Stimulated activated CD4-positive, alpha-beta T cell treated with anti-CD3 and anti-CD28 coated beads, Interleukin-15, amount 100 ng/mL, for 1 hour (primary cell): ENCODE measurements at places on chromosomes 2 and 18.

DNA sequence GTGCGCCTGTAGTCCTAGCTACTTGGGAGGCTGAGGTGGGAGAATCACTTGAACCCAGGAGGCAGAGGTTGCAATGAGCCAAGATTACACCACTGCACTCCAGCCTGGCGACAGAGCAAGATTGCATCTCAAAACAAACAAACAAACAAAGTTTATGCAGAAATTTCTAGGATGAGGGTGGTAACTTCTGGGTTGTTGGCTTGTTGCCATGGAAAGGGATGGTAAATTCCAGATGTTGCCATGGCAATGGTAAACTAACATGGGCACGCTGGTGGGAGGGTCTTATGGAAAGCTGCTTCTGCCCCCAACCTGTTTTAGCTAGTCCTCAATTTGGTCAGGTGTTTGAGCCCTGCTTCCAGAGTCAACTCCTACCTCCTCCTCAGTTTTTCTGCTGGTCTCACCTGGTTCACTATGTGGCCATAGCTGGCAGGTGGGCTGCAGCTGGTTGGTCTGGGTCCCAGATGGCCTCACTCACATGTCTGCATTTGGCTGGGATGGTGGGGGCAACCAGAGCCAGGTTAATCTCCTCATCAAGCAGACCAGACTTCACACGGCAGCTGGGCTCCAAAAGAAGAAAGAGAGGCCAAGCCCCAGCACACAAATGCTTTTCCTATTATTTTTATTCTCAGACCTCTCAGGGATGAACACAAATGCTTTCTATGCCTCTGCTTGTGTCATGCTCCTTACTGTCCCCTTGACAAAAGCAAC is 26.6 kb upstream of the TEX44 start:
- no peak for DNase-seq

DNA sequence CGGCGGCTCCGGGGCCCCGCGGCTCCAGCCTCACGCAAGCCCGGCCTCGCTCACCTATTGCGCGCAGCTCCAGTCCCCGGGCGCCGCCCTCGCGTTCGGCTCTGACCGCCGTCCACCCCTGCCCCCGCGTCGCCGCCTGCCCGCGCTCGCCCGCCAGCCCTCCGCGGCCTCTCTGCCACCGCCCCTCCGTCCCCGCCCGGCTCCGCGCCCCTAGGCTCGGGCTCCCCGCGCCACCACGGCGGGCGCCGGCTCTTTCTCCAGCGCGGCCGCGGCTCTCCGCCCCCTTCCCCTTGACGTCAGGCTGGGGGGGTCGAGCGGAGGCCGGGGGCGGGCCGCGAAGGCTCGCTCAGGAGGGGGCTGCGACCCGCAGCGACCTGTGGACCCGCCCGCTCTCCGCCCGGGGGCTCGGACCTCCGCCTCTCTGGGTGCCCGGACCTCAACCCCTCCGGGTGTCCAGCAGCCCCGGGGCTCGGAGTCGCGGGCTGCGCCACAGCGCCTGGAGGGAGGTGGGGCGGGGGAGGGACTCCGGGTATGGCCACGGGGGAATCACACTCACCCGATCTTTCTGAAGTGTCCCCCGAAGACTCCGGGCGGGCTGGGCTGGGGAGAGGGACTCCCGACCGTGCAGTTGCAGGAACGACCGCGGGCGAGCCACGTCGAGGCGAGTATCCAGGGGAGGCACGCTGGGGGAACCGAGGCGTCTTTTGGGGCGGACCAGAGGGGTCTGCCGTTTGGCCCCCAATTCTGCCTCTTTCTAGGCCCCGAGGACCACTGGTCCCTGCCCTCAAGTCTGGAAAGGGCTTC is at the start of gene SEMA4C:
Gene SEMA4C, minus strand, starts transcription at position 259 of the 804 bp plus-strand sequence. CDS start 2,194 bp downstream, outside the sequence.
- no peak for DNase-seq

DNA sequence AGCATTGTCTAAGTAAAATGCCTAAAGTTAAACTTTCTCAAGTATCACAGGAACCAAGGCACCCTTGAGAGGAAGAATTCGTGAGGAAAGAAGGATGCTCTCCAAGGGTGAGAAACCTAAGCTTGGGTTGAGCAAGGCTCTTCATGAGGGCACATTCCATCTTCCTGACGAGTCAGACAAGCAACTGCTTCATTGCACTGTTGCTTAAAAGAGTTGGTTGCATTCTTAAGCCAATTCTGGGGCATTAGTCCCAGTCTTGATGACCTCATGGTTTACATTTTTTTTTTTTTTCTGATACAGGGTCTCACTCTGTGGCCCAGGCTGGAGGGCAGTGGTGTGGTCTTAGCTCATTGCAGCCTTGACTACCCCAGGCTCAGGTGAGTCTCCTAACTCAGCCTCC is 237.5 kb downstream of the ACTR3 start:
- DNase-seq, result no peak

- DNase-seq, result no peak
Measured at GRCh38 chr18:79796016-79796415, 1.7 kb upstream of the KCNG2 start.

GRCh38 chr18:32669549-32670165 is 103.2 kb downstream of the KLHL14 start:
- DNase-seq, result no peak

DNA sequence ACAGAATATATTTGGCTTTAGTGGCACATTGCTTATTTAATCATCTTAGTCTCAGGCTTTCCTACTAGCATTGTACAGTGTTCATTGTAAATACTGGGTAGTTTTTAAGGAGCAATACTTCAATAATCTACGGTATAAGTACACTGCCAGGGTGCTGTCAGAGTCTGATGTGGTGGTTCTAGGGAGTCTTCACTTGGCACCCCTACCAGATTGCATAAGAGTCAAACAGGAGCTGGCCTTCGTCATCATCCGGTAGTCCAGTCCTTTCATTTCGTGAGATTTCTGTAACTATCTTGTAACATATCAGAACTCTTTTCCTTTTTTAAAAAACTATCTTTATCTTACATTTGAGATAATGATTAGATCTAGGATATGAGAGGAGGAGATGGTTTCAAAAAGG is 91.1 kb downstream of the ZNF532 start:
- DNase-seq, result no peak

GRCh38 chr2:86037141-86037794 is 68.4 kb downstream of the POLR1A start:
- DNase-seq, result peak; percentile 30

DNA sequence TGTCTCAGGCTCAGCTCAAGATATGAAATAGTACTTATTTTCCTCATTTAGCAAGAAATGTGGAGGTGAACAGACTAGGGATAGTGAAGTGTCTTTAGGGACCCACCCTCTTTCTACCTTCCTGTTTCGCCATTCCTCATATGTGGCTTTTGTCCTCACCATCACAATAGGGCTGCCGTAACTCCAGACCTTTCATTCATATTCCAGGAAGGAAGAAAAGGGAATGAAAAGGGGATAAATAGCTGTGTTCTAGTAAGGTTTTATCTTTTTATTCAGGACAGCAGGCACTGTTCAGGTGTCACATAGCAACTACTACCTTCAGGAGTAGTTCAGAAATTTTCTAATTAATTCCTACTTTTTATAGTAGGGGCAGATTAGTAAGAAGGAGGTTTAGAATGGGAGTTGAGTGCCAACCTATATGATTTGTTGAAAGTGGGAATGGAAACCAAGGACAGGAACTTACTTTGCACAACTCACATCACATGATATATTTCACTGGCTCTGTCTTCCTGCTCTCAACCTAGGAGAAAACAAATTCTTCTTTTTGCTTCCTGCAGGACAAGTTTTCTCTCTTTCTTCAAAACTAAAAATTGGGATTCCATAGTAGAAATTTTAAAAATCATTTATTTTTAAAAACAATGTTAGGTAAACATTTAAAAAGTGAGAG is 36.0 kb upstream of the HDAC4 start:
- no peak for DNase-seq

DNA sequence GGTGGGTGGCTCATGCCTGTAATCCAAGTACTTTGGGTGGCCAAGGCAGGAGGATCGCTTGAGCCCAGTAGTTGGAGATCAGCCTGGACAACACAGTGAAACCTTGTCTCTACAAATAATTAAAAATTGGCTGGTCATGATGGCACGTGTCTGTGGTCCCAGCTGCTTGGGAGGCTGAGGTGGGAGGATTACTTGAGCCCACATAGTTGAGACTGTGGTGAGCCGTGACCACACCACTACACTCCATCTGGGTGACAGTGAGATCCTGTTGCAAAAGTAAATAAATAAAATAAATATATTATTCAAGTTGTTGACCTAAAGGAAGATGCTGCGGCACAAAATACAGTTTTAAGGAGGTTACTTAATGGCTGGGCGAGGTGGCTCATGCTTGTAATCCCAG is 72.7 kb downstream of the LAMA3 start:
- no peak for DNase-seq

DNA sequence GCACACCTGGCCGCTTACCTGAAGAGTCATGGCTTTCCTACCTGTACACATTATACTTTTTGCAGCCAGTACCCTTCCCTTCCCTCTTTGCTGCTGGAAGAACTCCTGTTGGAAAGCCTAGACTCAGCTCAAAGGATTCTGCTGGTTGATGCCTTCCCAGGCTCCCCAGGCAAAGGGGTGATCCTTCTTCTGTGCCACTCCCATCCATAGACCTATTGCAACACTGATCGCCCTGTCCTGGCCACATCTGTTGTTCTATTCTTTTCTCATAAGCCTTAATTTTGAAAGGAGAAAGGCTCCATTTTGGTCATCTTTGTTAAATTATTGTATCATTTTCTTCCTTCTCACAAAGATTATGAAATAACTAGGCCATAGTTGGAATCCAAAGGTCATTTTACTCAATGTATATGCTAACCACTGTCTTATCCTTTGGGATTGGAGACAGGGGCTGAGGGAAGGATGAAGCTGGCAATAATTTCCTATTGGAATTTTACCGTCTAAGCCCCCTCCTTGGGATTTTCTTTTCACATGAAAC is 3.4 kb upstream of the PRKCE start:
- DNase-seq, result no peak

GRCh38 chr2:37819186-37819585 is 105.9 kb upstream of the RMDN2 start:
- no peak for DNase-seq

GRCh38 chr2:187051350-187051749 is 202.4 kb upstream of the ZSWIM2 start:
- no peak for DNase-seq

GRCh38 chr2:190575263-190575662 is 40.7 kb upstream of the NEMP2 start:
- DNase-seq, result no peak

GRCh38 chr18:47970664-47971531 is 40.4 kb upstream of the SMAD2 start:
- no peak for DNase-seq

GRCh38 chr2:173019755-173020154 is 55.9 kb upstream of the MAP3K20 start:
- DNase-seq, result no peak

DNA sequence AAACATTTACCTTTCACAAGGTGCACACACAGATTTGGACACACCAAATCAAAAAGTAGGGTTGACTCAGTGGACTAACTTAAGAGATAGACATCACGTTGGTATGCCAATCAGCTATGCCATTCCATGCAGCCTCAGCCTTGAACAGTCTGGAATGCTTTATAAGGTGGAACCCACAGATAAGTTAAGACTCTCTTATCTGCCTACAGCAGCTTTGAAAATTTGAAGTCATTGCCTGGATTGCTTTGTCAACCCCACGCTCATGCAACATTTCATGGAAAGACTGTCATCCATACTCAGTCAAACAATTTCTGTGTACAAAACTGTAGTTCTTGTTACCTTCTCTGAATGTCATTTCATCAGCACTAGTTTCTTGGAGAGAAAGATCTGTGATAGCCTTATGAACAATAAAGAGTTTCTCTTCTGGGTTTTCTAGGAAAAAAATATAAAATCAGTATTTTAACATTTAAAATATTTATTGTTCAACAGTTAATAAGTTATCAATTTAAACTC is 1.2 kb downstream of the ERMN start:
- DNase-seq, result no peak

GRCh38 chr18:3649135-3649632 is 199.2 kb downstream of the TGIF1 start:
- DNase-seq, result no peak

DNA sequence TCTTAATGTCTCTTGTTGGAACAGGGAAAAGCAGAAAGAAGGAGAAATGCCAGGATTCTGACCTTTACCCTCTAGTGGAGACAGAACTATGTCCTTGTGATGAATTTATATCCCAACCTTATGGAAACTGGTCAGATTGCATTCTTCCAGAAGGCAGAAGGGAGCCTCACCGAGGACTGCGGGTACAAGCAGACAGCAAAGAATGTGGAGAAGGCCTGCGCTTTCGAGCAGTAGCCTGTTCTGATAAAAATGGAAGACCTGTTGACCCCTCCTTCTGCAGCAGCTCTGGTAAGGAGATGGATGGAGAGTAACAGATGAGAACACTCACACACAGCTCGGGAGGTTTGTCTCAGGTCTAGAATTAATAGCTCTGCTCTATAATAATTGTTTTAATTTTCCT is 552.7 kb upstream of the HNMT start:
- DNase-seq, result no peak

- DNase-seq, result no peak
Measured at GRCh38 chr2:6883448-6884122, 6.0 kb downstream of the RSAD2 start.

DNA sequence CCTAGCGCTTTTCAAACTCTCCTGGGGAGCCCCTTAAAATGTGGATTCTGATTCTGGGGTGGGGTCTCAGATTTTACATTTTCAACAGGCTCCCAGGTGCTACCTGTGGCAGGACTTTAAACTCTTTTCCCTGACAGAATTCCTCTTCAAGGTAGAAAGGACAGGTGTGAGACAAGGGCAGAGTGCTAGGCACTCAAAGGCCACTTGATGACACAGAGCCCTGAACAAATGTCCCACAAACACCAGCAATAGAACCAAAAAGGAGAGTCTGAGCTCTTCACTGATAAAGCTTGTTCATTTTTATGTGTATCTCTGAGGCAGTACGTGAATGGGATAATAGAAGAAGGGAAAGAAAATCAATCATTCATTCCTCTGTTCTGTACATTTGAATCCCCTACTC is 77.7 kb upstream of the PELI1 start:
- no peak for DNase-seq

- no peak for DNase-seq
Measured at GRCh38 chr18:78645216-78645615, 334.4 kb upstream of the SALL3 start.

DNA sequence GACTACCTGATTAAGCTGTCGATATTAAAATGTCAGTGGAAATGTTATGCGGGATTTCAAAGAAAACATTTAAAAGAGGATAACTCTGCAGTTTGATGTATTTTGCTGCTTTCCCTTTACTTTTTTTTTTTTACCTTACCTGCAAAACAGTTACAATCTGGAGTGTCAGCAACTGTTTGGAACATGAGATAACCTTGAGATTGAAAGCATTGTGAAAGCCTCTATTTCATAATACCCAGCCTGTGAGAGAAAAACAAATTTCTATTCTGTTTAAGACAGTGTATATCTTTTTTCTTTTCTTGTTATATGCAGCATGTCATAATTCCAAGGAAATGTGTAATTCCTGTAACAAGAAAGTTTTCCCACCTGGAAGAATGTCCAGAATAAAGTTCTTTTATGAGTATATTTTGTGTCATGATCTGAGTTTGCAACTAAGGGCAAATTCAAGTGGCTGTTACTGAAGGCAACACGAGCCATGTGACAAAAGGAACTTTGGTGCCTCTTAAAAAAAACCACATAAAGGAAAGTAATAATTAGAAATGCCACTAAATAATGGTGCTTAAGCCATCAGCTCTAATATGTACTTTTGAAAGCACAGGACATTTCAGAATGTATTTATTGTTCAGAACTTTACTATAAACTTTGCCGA is 297.0 kb upstream of the DSEL start:
- no peak for DNase-seq

- DNase-seq, result no peak
Measured at GRCh38 chr2:216426166-216426777, 14.0 kb downstream of the SMARCAL1 start.
